ENCODE measurements at places on chromosomes 1 and 21. TPM values are rescaled to one million over a fixed set of nuclear protein-coding genes. Genes with fewer than 3 reads are reported as not detected.

Gene IGSF9
- 3.9 TPM for total RNA-seq

Gene PCP4
- total RNA-seq: 34.8 TPM

Gene EFNA4
- total RNA-seq: 1.2 TPM

Gene ADAMTS1
- total RNA-seq: 5.8 TPM

Gene PPP1R8
- total RNA-seq: 46.6 TPM

Measured in diencephalon (tissue), 1 donor.